ENCODE measurements at places on chromosomes 12 and 14.

- no peak for DNase-seq
These were observed 22.7 kb upstream of the PRMT8 start for GRCh38 chr12:3468329-3468728.

DNA sequence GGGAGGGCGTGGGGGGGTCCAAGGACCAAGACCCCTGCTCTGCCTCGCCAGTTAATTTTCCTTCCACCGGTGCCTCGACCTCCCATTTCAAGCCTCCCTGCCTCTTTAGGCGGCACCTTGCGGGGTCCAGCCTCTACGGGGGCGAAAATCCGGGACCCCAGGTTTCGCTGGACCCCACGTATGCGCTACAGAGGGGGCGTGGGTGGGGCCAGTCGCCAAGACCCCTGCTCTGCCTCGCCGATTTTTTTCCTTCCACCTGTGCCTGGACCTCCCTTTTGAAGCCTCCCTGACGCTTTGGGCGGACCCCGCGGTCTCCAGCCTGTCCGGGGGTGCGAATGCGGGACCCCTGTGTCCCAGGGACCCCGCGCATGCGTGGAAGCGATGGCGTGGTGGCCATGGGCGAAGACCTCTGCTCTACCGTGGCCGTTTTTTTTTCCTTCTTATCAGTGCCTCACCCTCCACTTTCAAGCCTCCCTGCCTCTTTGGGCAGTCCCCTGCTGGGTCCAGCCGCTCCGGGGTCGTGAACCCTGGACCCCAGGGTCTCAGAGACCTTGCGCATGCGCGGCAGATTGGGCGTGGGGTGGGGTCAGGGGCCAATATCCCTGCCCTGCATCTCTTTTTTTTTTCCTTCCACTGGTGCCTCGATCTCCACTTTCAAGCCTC is 324.2 kb downstream of the ALG10 start:
- DNase-seq: no peak

- DNase-seq: no peak
These were observed 73.9 kb downstream of the PRMT8 start for GRCh38 chr12:3564861-3565260.

DNA sequence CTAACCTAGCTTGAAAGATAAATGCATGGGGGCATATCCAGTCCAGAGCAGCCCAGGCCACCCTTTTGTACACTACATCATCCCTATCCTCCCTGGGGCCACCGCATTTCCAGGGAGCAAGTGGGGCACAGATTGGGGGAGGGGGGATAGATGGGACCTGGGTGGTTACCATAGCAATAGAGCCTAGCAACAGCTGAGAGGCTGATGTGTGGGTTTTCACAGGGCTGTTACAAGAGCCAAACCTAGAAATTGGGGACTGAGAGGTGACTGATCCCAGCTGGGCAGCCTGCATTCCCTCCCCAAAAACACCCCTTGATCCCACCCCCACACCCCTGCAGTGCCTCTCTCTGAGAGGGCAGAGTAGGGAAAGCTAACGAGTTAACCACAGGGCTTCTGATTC is 3.7 kb upstream of the ZNF384 start:
- no peak for DNase-seq

DNA sequence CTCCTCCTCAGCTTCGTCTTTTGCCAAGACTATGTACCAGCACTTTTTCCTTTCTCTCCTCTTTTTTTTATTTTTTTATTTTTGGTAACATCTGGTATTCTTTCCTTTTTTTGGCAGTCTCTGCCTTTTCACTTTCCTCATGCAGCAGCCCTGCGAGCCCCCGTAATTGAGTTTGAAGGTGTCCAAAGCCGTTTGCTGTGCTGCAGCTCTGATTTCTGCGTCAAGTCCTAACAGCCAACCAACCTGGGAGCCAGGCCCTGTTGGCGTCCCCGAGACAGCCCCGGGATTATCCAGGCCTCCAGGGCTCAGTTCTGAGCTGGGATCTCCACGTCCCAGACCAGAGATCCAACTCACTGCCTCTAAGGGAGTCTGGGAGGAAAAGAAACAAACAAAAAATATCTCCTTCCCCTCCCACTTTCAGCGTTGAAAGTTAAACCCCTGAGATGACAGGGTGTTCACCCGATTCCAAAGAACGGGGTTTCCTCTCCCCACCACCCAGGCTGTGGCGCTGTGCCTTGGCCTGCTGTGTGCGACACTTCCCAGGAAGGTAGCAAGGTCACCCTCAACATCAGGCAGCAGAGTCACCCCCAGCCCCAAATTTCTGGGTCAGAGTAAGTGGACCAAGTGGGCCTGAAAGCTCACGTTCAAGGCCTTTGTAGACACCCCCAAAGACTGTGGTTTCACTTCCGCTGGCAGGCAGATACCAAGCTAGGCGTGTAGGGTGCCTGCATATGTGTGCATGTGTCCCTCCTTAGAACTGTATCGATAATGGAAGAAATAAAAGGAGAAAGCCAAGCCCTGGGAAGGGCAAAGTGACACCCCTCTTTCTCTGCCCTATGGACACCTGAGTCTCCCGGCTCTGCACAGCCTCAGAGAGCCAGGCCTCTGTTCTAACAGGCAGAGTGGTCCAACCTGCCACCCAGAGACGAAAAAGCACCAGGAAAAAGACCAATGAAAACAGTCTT is 11.1 kb downstream of the BCL11B start:
- DNase-seq: no peak
